ENCODE measurements at places on chromosomes 2 and 18.
A peak's percentile ranks its signal among the peaks of the same experiment; 100 is the strongest.

GRCh38 chr2:208112969-208113368, 11.4 kb downstream of the CRYGD start:
- DNase-seq = no peak

- no peak for DNase-seq
These were observed 60.7 kb downstream of the COL6A3 start for GRCh38 chr2:237353215-237353614.

- no peak for DNase-seq
These were observed 31.6 kb downstream of the KCNG2 start for GRCh38 chr18:79829136-79829854.

DNA sequence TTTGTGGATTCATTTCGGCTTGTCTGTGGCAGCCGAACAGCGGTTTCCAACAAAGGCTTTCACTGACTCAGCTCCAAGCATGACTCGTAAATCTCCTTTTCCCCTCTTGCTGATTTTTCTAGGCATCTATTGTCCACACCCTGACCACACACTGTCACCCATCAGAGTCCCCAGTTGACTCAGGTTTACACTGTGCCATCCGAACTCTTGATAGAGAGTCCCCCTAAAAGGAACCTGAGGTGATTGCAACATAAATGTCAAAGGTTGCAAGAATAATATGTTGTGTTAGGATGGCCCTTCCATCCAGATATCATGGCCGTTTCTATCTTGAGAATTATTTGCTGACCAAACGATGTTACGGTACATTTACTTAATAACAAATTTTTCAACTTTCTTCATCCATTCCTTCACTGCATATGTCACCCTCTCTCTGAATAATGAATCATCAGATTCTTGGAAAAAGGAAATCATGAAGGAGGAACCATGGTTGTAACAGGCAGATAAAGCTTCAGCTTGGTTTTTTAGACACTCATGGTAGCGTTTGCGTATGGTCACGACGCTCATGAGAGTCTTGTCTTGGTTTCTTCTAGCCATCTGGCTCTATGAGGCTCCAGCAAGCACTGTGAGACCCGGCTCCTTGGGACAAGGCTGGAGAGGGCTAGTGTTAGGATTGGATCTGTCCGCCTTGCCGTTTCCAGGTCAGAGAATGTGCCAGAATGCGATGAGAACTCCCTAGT, 72.1 kb downstream of the NPAS2 start:
- DNase-seq = peak; percentile 53

DNA sequence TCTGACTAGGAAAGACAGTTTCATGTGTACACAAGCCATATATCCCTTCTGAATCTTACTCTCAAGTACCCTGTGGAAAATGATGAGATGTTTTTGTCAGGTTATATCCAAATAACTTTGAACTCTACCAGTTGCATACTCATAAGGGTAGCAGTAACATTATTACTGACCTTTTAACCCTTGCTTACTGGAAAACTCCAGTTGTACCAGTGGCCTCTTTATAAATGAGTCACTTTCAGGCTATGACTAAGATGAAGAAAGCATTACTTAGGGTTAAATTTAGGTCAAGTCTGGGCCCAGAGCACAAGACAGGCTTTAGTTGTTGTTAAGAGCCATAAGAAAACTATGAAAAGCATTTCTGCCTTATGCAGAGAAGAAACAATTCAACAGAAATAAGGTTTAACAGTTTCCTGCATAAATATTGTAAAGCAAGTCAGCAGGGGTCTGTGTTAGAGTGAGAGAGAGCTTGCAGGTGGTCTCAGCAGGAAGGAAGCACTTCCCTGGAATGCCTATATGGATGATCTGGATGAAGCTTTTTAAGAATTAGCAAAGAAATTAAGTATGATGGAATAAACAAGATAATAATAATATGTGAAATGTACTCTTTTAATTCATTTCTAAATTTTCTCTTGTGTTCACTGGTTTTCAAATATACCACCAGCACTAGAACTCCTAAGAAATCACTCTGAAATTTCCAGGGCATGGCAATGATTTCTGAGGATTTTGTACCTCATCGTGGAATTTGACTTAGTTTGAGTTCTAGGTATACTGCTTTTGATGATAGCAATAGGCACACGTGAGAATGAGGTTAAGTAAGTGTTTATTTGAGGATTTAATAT, 126.6 kb downstream of the UBE2E3 start:
- DNase-seq = peak; percentile 70

- DNase-seq = no peak
These were observed 206.3 kb downstream of the ARL6IP6 start for GRCh38 chr2:152924722-152925121.

GRCh38 chr2:96888072-96889011, 18.5 kb upstream of the SEMA4C start:
- DNase-seq = no peak

GRCh38 chr2:120840795-120841487, 105.3 kb downstream of the GLI2 start:
- DNase-seq = no peak

- no peak for DNase-seq
These were observed 40.1 kb downstream of the RHOB start for GRCh38 chr2:20487030-20487391.

DNA sequence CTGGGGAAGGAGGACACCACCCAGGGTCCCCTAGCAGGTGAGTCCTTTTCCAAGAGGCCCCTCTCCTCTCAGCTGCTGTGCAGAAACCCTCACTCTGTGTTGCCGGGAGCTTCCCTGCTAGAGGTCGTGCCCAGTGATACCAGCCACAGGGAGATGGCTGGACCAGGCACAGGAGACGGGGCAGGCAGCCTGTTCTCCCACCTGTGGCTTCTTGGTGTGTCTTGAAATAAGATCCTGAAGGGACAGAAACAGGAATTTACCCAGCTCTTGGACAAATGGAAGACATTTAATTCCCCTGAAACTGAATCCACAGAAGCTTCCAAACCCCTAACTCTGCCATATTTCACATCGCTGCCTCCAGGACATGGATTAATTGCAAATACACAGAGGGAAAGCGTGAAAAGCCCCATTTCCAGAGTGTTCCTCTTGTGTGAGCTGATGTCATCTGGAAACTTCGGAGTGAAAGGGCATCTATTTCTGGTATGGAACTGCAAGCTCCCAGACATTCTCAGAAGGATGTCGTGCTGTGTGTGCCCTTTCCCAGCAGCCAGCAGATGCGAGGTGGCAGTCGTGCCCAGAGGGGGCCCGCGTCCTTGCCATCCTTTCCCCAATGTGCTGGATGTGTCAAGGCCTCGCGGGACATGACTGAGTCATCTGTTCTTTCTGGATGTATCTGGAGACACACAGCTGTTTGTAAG, 177.7 kb downstream of the SEPTIN10 start:
- no peak for DNase-seq

GRCh38 chr2:187169864-187170263, 278.2 kb downstream of the CALCRL start:
- no peak for DNase-seq

DNA sequence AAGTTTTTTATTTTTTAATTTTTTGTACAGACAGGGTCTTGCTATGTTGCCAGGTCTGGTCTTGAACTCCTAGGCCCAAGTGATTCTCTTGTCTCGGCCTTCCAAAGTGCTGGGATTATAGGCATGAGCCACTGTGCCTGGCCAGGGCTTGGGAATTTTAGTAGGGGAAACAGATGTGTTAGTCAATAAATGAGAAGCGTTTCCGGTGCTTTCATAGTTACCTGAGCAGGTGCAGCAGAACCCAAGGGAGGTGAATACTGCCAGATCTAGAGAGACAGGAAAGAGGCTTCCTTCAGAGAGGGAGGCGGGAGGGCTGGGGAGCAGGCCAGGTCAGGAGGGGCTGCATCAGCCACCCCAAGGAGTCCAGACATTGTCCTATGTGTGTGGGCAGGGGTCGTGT, 30.5 kb upstream of the IMPA2 start:
- DNase-seq = no peak

DNA sequence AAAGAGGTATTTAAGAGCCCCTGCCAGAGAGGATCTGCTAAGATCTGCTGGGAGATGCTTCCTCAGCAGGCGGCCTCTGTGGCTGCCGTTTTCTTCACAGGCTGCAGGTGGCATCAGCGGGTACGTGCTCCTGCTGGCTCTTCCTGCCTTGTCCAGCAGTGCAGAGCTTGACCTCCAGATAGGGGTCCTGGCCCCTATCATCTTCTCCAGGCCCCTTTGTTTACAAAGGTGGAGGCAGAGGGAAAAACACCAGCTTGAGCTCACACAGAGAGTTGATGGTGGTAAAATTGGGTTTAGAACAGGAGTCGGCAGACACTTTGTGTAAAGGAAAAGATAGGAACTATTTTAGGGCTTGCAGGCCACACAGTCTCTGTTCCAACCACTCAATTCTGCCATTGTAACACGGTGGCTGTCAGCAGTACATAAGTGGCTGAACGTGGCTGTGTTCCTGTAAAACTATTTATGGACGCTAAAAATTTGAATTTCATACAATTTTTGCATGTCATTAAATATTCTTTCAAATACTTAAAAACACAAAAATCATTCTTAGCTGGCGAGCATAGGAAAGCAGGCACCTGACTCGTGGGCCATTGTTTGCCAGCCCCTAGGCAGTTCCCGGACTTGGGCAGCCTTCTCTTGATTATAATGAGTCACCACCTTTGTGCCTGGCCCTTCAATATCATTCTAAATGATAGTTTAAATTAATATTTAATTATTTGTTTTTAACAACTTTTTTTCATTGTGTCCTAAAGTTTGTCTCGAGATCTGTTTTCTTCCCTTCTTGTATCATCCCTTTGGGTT, 98.2 kb upstream of the B3GNT7 start:
- peak; percentile 85 for DNase-seq

DNA sequence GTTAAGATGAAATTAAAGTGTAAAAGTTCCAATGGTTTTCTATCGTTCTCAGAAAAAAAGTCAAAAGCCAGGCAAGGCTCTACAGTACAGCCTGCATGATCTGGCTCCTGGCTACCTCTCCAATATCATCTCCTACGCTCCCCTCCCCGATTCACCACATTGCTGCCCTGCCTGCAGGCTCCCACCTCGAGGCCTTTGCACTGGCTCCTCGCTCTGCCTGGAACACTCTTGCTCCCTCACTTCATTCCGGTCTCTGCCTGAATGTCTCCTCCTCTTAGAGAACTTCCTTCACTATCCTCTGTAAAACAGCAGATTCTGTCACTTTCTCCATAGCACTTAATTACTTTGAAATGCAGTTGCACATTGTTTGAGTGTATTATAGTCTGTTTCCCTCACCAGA, 72.5 kb downstream of the KLF7 start:
- no peak for DNase-seq

- peak; percentile 30 for DNase-seq
These were observed 47.6 kb upstream of the FAM124B start for GRCh38 chr2:224449212-224450147.

DNA sequence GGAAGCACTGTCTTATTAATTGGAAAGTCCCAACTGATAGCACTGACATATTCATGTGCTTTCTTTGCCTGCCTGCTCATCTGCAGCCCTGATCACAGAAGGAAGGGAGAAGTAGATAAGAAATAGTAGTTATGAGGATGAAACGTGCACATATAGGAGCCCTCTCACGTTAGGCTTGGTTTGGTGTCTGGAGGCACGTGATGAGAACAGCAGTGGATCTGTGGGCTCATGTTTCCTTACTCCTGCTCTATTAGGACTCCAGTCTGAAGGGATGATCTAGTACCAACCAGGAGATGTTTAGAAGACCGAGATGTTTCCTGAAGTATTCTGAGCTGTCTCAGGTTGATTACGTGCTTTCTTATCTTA, 84.9 kb downstream of the MAP4K4 start:
- no peak for DNase-seq

GRCh38 chr2:200199576-200200263, 106.8 kb upstream of the SPATS2L start:
- no peak for DNase-seq

- no peak for DNase-seq
These were observed 11.1 kb downstream of the TRAK2 start for GRCh38 chr2:201440182-201440581.

DNA sequence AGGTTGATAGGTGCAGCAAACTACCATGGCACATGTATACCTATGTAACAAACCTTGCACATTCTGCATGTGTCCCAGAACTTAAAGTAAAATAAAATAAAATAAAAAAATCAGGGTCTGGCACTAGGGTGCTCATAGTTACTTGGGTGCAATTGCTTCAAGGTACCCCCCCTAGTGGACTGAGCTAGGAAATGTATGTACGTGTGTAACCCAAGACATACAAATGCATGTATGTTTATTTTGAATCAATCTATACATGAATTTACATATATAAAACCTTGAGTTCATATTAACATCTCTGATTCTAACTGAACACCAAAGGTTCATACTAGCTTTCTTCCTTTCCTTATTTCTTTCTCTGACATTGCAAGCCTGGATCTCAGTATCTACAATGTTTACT, 51.5 kb downstream of the USP37 start:
- DNase-seq = no peak

DNA sequence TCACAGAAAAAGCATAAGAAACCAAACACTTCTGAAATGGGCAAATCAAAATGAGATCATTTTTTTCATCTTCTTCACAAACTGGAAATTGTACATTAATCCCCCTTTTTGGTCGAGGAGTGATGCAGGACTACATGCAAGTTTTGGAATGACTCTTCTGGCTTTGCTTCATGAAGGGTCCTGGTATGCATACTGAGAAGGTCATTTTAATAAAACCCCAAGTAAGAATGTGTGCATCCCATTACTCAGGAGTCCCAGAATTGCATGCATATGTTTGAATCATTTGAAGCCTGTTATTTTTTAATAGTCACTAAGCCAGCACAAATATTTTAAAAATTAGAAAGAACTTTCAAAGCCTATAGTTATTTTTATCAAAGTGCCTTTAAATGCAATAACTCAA, 16.7 kb upstream of the EHBP1 start:
- no peak for DNase-seq

DNA sequence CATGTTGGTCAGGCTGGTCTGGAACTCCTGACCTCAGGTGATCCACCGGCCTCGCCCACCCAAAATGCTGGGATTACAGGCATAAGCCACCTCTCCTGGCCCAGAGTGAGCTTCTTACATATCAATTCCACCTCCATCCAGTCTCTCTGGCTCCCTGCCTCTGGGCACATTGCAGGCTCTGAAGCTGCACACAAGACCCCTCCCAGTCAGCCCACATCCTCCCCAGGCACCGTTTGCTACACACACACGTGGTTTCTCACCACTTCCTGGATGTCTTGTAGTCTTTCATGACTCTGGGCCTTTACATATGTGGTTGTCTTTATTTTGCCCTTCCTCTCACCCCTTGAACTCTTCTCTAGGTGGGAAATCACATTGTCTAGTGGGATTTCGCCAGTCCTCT, 64.0 kb upstream of the CABLES1 start:
- DNase-seq = peak; percentile 28

GRCh38 chr2:219430633-219431615, 3.7 kb upstream of the SPEG start:
- DNase-seq = no peak

DNA sequence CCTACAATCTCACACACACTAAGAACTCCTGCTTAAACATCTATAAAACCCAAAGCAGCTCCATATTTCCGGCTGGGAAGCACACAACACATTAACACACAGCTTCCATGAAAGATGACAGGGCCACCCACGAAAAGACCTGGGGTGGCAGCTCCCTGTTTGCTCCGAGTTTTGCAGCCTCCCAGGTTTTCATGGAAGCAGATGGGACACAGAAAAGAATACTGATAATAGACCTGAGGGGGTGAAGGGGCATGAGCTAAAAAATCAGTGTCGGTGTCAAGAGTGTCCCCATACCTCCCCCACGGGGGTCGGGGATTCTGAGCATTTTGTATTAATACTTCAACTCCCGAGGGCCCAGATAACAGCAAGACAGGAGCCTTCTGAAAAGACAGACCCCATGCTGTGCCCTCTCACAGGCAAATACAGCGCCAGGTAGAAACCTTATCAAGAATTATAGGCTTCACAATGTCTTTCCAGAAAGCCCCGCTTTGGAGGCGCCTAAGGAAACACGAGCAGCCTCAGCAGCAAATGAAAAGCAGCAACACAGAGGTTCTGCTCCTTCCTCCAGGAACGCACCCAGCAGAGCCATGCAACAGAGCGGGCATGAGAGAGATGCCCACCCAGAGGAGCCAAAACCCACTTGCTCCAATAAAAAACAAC, 50.5 kb downstream of the ZNF516 start:
- DNase-seq = no peak

Measured in COLO829 (cell line).